ENCODE measurements at places on chromosomes 2 and 18.

DNA sequence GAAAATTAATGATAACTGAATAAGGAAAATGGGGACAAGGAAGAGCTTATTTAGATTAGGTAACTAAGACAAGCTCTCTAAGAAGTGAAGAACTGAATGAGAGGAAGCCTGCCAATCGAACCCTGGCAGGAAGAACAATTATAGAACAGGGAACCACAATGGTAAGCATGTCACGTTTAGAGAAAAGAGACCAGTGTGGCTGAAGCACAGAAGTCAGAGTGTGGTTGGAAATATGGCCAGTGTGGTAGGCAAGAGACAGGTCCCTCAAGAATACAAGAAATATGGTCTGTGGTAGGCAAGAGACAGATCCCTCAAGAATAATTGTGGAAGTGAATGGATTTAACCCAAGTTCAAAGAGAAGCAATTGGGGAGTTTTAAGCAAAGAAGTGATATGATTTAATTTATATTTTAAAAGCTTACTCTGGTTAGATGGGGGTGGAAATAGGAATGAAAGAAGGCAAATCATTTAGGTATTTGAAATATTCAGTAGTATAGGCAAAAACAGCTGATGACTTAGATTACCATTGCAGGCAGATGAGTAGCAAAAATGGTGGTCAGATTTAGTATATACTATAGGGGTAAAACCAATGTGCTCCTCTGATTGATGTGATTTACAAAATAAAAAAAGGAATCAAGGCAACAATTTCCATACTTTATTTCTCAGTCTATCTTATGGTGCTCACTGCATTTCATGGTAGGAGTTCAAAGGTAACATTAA is 38.8 kb upstream of the ERMN start:
- DNase-seq = no peak

DNA sequence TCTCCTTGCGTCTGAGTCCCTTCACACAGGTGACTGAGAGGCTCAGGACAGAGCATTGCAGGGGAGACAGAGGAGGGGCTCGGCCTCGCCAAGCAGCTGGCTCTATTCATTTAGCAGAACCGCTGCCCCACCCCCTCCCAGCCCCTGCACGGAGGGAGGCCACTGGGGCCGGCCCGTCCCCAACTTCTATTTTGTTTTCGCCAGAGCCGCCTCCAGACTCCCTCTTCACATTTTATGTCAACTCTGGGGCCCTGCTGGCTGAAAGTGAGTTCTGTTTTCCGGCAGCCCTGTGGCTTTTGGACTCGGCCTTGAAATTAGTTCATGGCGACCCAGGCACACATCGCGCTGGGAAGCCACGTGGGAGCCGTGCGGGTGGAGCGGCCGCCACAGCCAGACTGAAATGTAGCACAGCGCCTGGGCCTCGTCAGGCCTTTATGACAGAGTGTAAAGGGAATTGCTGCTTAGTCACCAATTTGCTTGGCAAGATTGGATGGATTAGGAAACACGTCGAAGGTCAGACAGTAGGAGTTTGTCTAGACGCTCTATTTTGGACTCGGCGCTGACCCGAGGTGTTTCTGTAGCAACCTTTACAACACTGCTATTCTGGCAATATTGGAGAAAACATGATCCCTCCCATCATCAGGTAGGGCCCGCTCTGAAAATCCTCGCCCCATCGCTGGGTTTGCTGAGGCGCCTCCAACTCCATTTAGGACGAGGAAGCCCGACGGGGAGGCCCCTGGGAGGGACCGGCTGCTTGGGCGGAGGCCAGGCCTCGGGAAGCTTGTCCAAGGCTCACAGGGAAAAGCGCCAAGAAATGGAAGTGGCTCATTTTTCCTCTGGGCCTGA is 90.7 kb upstream of the CTDP1 start:
- peak; percentile 68 for DNase-seq

DNA sequence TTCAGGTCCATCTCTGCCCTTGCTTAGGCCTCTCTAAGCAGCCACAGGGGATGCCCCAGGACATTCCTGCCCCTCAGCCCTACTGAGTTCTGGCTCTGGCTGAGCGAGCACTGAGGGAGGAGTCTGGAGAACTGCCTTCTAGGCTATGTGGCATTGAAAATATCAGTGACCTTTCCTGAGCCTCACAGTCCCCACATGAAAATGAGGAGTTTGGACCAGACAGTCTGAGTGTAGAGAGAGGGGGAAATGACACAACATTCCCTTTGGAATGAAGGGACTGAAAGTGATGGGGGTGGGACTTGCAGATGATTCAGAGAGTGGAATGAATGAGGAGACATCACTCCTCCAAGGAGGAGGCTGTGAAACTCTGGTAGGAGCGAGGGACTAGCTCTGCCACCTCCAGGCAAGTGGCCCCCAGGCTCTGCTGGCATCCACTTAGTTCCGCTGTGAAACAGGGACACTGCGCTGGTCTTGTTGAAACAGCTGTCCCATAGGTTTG is 8.0 kb downstream of the TNS1 start:
- no peak for DNase-seq

DNA sequence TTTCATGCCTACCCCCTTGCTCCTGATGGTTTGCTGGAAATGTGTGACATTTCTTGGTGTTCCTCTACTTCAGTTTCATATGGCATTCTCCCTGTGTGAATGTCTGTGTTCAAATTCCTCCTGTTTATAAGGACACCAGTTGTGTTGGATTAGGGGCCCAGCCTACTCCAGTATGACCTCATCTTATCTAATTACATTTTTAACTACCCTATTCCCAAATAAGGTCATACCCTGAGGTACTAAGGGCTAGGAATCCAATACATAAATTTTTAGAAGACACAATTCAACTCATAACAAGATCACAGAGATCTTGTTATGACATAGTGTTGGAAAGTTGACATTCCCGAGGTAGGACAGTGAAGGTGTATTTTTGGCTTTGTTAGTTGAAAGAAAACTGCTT is 5.5 kb downstream of the FAM210A start:
- no peak for DNase-seq

DNA sequence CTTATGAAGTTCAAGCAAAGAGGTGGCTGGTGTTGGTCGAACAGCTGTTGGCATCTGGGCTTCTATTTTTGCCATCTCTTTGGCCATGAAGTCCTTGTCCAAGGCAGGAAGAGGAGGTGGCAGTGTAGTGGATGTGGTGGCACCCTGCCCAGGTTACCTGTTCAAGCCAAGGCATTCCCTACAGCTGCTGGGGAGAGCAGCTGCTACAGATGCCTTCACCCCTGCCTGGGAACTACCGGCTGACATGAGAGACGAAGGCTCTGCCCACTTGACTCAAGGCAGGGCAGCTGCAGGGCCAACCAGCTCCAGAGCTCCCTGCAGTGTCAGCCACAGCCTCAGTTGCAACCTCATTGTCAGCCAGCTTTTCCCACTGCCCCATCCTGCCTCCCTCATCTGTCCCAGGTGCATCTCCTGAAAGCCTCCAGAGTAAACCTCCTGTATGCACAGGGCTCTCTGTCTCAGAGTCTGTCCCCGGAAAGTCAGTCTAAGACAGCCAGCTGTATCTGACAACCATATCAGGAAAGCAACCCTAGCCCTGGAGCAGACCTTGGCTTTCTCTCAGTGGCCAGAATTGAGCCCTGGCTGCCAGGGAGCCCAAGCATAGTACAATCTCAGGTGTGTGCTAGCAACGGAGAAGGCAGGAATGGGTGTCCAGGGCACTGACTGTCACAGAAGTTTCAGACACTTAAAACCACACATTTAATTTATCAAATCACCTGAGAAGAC is 115.9 kb downstream of the RPIA start:
- DNase-seq = no peak

- DNase-seq = no peak
These were observed 42.4 kb downstream of the LMAN2L start for GRCh38 chr2:96697476-96697875.

DNA sequence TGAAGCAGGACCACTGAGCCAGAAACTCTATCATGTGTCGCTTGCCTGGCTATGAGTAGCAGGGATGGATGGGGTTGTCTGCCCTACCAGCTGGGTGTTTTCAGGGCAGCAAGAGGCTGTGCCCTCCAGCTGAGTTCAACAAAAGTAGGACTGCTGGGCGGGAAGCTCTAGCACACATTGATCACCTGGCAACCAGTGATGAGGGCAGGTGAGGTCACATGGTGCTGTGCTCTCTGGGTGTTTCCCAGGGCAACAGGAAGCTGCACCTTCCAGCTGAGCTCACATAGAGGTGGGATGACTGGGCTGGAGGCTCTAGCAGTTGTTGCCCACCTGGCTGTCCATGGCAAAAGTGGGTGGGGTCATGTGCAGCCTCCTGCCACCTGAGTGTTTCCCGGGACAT is 487.3 kb upstream of the VWC2L start:
- DNase-seq = peak; percentile 10

DNA sequence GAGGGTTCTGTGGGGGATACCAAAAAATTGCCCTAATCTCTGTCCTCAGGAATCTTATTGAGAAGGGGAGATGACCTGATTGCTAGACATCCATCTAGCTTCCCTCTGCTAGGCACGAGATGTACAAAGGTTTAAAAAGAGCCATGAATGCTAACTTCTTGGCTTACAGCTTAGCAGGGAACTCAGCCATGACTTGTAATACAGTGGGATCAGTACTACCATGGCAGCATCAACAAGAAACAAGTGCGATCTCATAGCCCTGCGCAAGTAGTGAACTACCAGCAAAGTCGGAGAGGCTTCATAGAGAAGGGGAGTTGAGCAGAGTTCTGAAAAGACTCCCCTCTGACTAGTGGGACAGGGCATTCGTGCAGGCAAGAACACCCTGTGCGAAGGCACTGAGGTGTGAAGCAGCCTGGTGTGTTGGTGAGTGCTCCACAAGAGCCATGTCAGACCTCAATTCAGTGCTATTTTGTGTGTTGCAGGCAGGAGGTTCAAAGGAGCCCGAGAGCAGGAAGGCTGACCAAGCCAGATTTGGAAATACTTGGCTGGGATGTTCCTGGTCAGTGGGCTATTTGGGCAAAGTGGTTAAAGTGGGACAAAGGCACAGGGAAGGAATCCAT is 130.0 kb downstream of the FMNL2 start:
- no peak for DNase-seq

GRCh38 chr2:157194097-157194688 is 63.3 kb upstream of the GALNT5 start:
- peak; percentile 58 for DNase-seq

GRCh38 chr2:157777427-157777826 is 98.7 kb downstream of the ACVR1 start:
- no peak for DNase-seq

DNA sequence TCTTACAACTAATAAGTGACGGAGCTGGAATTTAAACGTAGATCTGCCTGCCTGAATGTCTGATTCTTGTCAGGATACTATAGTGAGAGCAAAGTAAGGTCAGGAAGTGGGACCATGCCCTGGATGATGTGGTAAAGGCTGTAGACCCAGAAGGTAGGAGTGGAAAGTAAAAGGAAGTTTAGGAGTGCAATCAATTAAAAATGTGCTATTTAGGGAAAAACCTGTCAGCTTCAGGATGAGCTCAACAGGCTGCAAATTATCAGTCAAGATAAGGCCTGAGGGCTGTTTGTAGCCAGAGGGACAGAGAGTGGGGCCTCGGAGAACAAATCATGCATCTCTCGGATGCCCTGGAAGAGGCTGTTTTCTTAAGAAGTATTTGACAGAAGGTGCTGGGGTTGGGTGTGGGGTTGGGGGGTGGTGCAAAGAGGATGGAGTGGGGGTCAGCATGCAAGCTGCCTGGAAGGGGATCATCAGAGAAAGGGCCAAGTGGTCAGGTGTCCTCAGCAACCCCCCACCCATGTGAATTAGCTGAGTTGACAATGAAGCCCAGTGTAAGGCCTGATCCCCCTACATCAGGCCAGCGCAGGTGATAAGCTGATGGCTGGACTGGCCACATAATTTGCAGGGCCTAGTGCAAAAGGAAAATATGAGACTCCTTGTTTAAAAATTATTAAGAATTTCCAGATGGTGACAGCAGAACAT is 53.2 kb upstream of the MAPRE3 start:
- no peak for DNase-seq

DNA sequence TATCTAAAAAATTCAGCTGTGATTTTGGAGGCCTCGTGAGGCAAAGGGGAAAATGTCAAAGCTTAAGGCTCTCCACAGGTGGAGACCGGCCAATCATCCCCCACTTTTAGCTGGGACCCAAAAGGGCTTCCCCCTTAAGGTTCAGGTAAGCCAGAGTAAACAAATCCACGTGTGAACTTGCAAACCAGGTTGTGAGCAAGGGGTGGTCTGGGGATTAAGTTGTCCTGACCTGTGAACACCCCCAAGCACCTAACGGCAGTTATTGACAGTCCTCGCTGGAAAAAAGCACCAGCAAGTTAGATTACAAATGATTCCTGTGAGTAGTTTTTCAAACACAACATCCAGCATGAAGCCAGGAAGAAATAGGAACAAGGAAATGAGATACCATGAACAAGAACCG is 42.9 kb downstream of the MYO7B start:
- no peak for DNase-seq

DNA sequence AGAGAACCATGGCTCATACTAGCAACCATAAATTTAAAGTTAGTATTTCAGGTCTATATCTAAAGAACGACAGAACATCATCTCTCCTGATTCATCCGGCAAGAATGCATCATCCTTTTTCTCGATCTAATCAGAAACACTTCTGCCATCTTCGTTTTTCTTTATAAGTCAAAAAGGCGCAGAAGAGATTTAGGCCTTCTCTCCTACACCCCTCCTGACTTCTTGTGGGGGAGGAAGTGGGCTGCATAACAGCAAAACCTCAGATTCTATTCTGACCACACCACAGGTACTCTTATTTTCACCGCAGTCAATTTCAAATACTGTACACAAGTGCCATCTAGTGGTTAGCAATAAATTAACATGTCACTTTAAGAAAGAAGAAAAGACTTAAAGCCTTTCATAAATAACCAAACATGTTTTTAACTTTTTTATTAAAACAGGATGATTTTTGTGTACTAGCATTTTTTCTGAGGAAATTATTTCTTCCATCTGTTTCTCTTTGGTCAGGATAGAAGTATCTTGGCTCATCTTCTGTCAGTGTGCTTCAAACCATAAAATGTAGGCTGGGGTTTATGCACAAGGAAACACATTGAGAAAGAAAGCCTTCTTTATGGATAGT is 48.4 kb upstream of the PIK3C3 start:
- DNase-seq = peak; percentile 58

GRCh38 chr2:57333221-57333620 is 713.4 kb upstream of the VRK2 start:
- no peak for DNase-seq

GRCh38 chr2:40448476-40449079 is 3.3 kb downstream of the SLC8A1 start:
- peak; percentile 30 for DNase-seq

GRCh38 chr2:15982285-15983044 is 42.1 kb downstream of the MYCN start:
- DNase-seq = no peak

DNA sequence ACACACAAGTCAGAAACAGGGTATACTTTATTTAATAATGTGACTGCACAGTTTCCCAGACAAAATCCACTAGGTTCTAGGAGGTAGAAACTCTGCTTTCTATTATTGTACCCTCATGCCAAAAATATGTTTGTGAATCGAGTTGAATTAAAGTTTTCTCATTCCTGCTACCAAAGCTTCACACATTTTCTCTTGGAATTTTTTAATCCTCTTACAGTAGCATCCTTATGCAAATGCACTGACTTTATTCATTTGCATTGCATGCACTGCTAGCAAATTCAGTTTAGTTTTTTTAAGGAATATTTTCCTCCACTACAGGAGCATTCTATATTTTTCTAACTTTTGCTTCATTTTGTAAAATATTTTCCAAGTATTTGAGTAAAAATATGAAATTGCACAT is 4.8 kb upstream of the SCG2 start:
- DNase-seq = no peak
